MG63 (cell line): ENCODE measurements at places on chromosomes 4 and X. TPM values are rescaled to one million over a fixed set of nuclear protein-coding genes. Genes with fewer than 3 reads are reported as not detected.

DNA sequence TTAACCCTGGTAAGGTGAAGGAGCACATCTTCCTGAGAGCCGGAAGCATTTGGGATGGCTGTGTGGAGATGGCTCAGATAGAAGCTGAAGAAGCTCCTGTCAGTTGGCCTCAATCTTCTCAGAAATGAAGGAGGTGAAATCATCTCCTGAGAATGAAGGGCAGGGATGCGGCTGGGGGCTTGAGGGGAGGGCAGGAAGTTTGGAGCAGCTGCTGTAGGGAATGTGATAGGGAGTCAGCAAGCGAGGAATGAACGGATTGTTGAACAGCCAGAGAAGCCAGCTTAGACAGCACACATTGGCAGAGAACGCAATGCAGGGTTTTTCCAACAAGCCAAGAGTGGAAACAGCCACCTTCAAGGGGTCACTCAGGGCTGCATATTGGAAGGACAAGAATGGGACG is 10.0 kb downstream of the KCNE5 start:
- no peak for DNase-seq

GRCh38 chr4:93561842-93562241 is 266.7 kb upstream of the ATOH1 start:
- no peak for DNase-seq

GRCh38 chr4:187798385-187798784 is 197.2 kb upstream of the ZFP42 start:
- no peak for DNase-seq

DNA sequence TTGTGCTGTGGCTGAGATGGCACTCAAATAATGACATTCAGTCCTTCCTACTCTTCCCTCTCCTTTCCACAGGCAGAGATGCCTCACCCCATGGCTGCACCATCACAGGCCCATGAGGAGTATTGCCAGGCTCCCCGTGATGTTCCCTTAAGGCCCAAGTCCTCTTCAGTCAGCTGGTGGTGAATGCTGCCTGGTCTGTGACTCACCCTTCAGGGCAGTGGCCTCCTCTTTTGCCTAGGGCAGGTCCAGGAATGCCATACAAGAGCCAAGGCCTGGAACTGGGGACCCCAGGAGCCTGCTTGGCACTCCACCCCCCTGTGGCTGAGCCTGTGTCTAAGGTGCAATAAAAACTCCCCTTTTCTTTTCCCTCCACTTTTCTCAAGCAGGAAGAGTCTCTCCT is 144.2 kb upstream of the GEMIN8 start:
- DNase-seq = peak; percentile 1

- DNase-seq = no peak
These were observed 98.7 kb downstream of the GLUD2 start for GRCh38 chrX:121146059-121146628.

GRCh38 chrX:134294548-134294947 is 57.6 kb downstream of the CCDC160 start:
- DNase-seq = no peak

GRCh38 chrX:131763674-131764073 is 219.8 kb downstream of the OR13H1 start:
- DNase-seq = no peak

DNA sequence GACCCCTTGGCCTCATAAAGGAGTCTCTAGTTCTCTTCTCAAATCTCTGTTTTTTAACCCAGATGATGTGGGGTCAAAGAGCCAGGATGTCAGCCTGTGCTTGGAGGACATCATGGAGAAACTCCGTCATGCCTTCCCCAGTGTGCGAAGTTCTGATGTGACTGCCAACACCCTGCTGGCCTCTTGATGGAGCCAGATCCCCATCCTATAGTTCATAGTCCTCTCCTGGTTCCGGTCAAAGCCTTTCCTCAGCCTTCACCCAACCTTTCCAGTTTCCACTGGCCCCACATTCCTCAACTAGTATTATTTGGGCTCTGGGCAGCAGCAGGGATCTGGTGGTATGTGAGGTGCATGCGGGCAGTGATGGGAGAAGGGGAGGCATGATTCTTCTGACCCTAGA is 30.7 kb downstream of the TAF7L start:
- DNase-seq = no peak

GRCh38 chrX:27619975-27620374 is 29.8 kb downstream of the DCAF8L2 start:
- DNase-seq = no peak

GRCh38 chr4:21763855-21764254 is 184.7 kb downstream of the KCNIP4 start:
- DNase-seq = no peak

GRCh38 chr4:184292877-184293276 is 75.2 kb upstream of the ENPP6 start:
- no peak for DNase-seq

GRCh38 chr4:163600727-163601126 is 106.2 kb downstream of the TMA16 start:
- DNase-seq = no peak

- no peak for DNase-seq
These were observed 103.9 kb downstream of the AASDH start for GRCh38 chr4:56283375-56283774.

DNA sequence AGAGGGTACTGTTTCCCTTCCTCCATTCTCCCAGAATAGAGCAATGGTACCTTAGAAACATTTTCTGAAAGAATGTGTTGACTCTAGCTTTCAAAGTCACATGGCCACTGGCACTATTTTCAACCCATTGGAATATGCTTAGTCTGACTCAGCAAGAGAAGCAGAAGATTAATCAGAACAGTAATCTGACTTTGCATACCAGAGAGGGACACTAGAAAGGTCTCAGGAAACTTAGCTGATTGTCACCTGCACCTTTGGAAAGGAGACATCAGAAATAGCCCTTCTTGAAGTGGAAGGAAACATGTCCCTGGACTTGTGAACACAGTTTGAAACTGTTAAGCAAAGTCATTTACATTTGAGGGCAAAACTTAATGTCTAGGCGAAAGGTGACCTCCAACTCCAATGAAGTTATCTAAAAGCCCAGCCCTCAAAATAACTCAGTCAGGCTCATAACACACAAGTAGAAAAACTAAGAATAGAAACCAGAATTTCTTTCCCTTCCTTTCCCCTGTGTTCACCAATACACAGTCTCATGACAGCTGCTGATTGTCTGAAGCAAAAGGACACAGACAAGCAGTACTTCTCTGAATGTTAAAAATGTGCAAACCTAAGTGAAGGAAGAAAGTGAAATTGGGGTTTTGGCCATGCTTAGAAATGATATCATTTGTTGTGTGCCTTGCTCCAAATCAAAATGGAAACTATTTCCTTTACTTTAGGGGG is 270.8 kb downstream of the GRIA3 start:
- DNase-seq = no peak

DNA sequence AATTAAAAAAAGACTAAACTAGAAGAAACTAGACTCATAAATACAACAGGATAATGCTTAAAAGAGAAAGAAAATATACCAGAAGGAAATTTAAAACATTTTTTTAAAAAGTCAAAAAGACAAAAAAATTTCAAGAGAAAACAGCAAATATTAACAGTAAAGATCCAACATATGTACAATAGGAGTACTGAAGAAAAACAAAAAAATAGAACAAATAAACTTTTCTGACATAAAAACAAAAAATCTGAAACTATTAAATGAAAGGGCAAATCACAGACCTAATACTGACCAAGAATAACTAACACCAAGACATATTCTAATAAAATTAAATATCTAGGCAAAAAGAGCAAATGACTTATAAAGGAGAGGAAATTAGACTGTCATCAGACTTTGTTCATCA is 11.5 kb downstream of the DNAJB14 start:
- DNase-seq = no peak

DNA sequence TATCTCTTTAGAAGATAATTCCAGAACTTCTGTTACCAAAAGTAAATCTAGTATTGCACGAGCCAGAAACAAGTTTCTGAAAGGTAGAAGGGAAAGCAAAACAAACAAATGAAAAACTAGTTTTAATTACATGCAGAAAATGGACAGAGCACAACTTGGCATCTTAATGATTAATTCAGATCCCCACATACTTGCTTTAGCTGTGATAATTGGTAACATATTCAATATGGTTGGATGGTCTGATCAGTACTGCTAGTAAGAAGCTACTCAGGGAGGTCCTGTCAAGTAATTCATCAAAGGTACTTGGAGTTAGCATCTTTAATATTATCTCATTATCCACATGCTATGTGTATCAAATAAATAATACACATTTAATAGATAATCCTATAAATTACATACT is 204.3 kb downstream of the TRAM1L1 start:
- DNase-seq = no peak

DNA sequence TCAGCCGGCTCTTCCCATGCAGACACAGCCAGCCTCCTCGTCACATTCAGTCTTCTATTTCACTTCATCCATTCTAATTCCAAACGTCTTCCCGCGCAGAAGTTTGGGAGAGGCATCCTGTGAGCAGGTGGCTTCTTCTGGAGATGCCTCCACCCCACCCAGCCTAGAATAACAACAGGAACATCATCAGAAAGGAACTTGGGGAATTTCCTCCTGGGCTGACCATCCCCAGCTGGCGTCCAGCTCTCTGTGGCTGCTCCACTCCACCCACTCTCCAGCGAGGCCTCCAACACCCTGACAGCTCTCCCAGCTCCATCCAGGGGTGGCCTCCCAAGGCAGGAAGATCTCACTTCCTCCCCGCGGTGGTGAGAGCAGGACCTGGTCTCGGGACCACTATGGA is 5.5 kb upstream of the C4orf50 start:
- no peak for DNase-seq

- no peak for DNase-seq
These were observed 220.5 kb downstream of the IDS start for GRCh38 chrX:149284616-149285015.

- DNase-seq = no peak
These were observed 26.6 kb downstream of the PSAPL1 start for GRCh38 chr4:7408166-7408565.

- no peak for DNase-seq
These were observed 1026.9 kb upstream of the SLIT2 start for GRCh38 chr4:19224820-19225219.

- DNase-seq = no peak
These were observed 1075.7 kb upstream of the PABPC4L start for GRCh38 chr4:135277068-135277979.

GRCh38 chrX:8728932-8729535 is 2.9 kb downstream of the ANOS1 start:
- DNase-seq = no peak

DNA sequence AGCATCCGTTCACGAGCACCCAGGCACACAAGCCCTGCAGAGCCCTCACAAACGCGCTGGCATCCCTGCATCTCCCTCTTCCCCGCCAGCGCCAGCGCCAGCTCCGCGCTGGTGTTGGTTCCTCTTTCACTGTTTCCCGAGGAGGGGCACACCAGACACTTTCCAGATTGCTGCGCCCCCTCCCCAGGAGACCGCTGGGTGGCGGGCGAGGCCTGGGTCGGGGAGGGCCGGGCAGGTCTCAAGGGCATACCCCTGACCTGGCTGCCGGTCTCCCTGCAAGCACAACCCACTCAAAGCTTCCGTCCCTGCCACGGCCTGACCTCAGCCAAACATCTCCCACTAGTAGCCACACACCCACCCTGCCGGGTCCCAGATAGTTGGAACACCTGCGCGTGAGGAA is 2.2 kb upstream of the NKX1-1 start:
- no peak for DNase-seq

GRCh38 chrX:9335251-9335650 is 129.6 kb upstream of the TBL1X start:
- DNase-seq = peak; percentile 44

GRCh38 chr4:56909086-56909894 is 1.6 kb downstream of the REST start:
- peak; percentile 45 for DNase-seq

DNA sequence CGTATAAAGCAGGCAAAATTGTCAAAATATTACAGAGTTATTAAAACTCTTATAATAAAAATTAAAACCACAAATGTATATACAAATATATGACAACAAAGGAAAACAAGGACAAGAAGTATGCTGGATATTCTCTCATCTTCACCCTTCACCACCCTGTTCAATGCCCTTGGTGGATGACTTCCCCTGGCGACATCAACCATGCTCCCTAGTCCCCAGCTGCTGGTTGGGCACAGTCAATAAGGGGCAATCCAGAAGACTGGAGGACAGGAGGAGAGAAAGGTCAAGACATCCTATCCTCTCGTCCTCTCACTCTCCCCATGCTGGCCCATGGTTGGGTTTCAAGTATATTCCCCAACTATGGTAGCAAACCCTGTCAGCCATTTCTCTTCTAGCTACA is 71.2 kb downstream of the CXCL13 start:
- no peak for DNase-seq

DNA sequence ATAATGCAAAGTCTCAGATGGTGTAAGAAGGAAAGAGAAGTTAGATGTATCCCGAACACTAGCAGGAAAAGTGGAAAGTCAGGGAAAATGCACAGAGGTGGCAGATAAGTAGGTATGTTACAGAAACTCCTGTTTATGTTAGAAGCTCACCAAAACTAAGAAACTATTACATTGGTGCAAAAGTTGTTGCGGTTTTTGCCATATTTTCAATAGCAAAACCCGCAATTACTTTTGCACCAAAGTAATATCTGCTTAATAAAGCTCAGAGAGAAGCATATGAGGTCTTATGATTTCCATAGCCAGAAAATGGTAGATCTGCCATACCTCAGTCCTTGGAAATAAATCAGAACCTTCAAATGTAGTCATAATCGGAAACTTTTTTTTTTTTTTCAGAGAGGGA is 1035.6 kb downstream of the PCDH7 start:
- DNase-seq = no peak

DNA sequence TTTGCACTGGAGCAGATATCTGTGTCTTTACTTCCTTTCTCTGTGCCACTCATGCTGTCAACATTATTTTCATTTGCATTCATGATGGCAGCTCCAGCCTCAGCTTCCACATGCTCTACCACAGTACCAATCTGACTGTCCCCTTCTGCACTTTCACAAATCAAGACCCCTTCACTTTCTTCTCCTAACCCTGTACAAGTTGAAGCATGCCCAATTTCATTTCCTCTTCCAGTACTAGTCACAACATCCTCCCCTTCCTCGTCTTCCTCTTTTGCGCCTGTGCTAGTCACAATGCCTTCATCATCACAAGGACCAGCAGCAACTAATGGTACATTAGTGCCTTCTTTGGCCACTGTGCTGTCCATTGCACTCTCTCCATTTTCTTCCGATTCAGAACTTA is 26.5 kb downstream of the BOD1L1 start:
- DNase-seq = no peak

DNA sequence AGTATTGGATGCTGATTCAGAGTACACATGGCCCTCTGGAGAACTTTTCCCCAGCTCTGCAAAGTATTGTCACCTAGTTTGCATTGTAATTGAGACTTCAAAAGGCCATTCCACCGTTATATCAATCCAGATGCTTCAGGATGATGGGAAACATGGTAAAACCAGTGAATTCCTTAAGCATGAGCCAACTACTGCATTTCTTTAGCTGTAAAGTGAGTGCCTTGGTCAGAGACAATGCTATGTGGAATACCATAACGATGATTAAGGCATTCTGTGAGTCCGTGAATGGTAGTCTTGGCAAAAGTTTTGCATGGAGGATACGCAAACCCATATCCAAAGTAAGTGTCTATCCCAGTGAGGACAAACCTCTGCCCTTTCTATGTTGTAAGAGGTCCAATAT is 355.2 kb downstream of the DCAF12L2 start:
- no peak for DNase-seq

CPE gene
- total RNA-seq = 17.1 and 42.5 TPM in 2 replicates

ZNF630 gene
- total RNA-seq = not detected in 2 replicates

WWC2 gene
- total RNA-seq = 11.4 and 16.0 TPM in 2 replicates

CORIN gene
- not detected in 2 replicates for total RNA-seq

JADE3 gene
- 7.9 and 8.5 TPM in 2 replicates for total RNA-seq

CXCL6 gene
- 1.5 and 7.6 TPM in 2 replicates for total RNA-seq

MAGEB1 gene
- total RNA-seq = not detected in 2 replicates

AFM gene
- total RNA-seq = not detected in 2 replicates

PRSS48 gene
- total RNA-seq = not detected in 2 replicates

DMRTC1B gene
- not detected in 2 replicates for total RNA-seq

PWWP3B gene
- not detected in 2 replicates for total RNA-seq

H2BW2 gene
- total RNA-seq = not detected in 2 replicates

CCKAR gene
- 16.8 and 28.2 TPM in 2 replicates for total RNA-seq

KLF3 gene
- 1.9 and 4.1 TPM in 2 replicates for total RNA-seq
